ENCODE measurements at places on chromosomes 5 and 9. TPM values are rescaled to one million over a fixed set of nuclear protein-coding genes. Genes with fewer than 3 reads are reported as not detected.

KIF12 gene
- not detected for total RNA-seq

OR2V1 gene
- not detected for total RNA-seq

HIGD2A gene
- 54.7 TPM for total RNA-seq

RABEPK gene
- 37.8 TPM for total RNA-seq

POU4F3 gene
- not detected for total RNA-seq

PCDHGA8 gene
- total RNA-seq: 2.6 TPM
